ENCODE measurements at places on chromosomes 11 and 22.

DNA sequence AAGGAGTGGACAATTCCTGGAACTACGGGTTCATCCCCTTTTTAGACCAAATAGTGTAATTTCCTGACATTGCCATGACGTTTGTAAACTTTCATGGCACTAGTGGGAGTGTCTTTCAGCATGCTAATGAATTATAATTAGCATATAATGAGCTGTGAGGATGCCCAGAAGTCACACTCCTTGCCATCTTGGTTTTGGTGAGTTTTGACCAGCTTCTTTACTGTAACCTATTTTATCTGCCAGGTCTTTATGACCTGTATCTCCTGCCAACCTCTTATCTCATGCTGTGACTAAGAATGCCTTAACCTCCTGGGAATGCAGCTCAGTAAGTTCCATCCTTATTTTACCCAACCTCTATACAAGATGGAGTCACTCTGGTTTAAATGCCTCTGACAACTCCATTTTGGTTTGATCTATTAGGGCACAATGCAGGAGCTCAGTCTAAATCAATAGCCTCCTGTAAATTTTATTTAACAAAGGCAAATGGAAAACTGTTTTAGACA is 20.7 kb downstream of the OR10A6 start:
- no peak for DNase-seq

DNA sequence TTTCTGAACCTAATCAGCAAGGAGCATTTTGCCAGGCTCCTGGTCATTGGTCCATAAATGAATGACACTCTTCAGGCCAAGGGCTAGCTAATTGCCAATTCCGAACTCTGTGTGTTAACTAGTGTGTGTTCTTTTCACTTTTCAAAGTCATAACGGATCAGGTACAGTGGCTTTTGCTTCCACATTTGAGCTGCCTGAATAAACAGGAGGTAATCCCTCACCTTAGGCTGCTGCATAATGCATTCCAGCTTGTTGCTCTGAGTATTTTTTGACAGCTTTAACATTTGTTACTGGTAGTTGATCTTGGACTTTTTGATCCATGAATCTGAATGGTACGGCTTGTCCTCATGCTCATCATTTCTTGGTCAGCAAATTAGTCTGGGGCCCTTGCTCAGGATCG is 485.1 kb downstream of the CNTN5 start:
- DNase-seq: no peak

DNA sequence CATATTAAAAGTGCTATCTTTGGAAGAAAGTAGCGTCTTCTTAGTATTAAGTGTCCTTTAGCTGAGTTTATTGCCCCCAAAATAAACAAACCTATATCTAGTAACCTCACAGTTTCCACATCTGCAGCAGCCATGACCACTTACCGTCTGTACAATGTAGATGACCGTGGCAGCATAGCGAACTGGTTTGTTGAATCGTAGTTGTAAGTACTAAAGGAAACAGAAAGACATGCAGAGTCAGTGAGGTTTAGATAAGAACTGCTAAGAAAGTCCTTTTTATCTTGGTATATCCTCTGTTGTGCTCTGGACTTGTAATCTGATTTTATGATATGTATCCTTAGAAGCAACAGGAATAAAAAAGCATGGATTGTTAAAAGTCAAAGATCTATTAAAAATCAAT is 9.4 kb downstream of the SLC5A12 start:
- DNase-seq: no peak

GRCh38 chr11:78373689-78374088 is 43.9 kb downstream of the GAB2 start:
- DNase-seq: no peak

DNA sequence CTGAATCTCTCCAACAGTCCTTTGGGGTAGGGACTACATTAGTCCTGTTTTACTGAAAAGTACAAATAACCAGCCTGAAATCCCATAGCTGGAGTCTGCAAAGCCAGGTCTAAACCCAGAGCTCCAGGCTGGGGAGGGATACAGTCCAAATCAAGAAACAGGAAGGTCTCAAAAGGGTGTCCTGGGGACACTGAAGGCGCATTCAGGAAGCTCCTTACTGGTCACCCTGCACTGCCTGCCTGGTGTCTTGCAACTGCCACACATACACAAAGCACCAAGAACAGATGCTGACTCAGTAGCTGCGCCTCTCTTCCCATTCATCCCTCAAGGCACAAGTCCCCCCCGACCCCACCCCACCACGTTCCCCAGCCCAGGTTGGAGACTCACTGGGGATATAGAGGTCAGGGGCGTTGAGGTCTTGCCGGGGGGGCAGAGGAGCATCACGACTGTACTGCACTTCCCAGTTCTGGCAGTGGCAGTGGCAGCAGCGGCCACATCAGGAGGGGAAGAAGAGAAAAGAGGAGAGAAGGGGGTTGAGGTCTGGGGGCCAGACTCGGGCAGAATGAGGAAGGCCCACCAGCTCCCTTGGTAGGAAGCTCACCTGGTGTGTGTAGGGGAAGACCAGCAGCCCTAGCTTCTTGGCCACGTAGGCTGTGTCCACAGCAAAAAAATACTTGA is 1.6 kb downstream of the YIF1A start:
- DNase-seq: no peak

- DNase-seq: no peak
Observed at GRCh38 chr11:10307022-10307399, 2.1 kb downstream of the ADM start.

DNA sequence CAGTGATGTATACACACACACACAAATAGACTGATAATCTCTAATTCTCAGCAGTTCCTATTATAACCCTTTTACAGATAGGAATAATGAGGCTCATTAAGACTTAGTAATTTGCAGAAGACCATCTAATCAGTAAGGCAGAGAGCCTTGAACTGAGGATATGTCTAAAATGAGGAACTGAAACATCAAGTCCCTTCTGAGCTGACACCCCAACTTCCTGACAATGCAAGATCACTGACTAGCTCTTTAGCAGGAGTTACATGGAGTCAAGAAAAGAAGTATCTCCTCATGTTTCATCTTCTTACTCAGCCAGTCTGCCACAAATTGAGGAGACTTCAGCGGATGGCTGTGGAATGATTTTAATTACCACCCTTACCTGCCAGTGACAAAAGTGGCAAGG is 193.0 kb downstream of the MSANTD4 start:
- no peak for DNase-seq

DNA sequence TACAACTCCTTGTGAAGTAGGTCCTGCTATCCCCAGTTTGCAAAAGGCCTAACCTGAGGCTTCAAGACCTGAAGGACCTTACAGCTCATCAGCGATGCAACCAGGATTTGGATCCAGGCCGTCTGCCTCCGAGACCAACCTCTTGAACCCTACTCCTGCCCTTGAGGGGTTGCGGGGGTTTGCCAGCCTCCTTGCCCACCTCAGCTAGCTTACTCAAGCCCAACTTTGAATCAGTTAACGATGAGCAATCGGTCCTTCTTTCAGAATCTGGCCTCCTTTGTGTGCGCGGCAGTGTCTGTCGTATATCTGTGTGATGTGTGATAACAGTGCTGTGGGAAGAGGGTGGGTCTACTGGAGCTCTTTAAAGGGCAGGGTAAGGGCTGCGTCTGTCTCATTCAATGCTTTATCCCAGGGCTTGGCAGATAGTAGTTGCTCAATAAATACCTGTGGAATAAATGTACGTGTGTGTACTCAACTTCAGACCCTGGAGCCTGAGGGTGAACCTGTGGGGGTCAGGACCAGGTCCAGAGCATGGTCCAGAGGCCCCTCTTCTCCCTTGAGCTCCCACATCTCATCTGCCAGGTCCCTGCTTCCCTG is 3.2 kb downstream of the CHRM1 start:
- no peak for DNase-seq

GRCh38 chr11:121870206-121871045 is 245.6 kb downstream of the BLID start:
- DNase-seq: no peak

GRCh38 chr11:96388891-96389719 is 607 bp downstream of the CCDC82 start:
- DNase-seq: no peak

GRCh38 chr11:75792127-75792731 is 22.8 kb upstream of the UVRAG start:
- DNase-seq: no peak

DNA sequence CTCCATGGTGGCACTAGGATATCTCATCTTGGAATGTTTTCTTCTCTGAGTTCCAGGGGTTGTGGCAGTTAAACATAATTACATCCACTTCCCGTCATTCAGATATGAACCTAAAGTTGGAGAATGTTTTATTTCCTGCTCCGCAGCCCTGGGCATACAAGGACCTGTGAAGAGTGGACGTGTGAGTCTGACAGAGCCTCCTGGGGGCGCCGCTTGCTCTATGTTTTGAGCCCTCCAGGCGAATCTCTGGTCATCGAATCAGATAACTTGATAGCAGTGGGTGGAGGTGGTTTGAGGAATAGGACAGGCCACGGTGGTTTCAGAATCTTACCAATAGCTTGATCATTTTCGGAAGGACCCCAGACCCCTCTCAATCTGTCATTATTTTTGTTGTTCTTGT is 174.2 kb downstream of the NTM start:
- DNase-seq: no peak

DNA sequence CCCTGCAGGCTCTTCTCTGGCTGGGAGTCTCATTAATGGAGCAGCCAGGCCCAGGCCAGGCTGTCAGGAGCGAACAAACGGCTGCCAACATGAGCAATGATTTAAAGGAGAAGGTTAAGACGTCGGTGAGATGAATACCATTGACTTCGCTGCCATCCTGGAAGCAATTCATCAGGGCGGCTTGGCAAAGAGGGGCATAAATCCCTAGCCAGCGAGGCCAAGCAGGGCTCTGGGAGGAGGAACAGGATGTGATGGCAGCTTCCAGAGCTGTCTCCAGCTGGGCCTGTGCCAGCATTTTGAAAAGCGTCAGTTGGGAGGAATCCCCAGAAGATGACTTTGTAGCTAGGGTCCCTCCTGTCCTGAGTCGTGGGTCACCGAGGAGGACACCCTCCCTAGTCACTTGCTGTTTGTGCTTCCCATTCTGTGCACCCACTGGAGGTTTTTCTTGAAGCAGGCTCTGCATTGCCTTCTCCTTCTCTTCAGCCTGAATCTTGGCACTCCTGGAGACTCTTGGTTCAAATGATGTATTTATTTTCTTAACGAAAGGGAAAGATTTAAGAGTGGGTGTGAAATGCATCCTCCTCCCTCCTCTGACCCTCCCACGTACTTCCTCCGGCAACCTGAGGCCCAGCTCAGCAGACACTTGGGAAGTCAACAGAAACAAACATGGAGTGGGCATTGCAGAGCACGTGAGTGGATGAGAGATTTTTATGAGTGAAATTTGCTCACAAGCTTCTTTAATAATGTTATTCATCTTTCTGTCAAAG is 476.3 kb upstream of the CADM1 start:
- peak; percentile 67 for DNase-seq

- no peak for DNase-seq
Observed at GRCh38 chr11:109808569-109808968, 284.6 kb upstream of the ZC3H12C start.

GRCh38 chr11:128725630-128726319 is 31.9 kb downstream of the FLI1 start:
- DNase-seq: no peak

GRCh38 chr11:84264066-84264465 is 977.9 kb upstream of the CCDC90B start:
- DNase-seq: no peak

- DNase-seq: no peak
Observed at GRCh38 chr22:24165673-24166072, 15.6 kb upstream of the SUSD2 start.

- DNase-seq: no peak
Observed at GRCh38 chr11:120248551-120249278, 8.8 kb downstream of the POU2F3 start.

DNA sequence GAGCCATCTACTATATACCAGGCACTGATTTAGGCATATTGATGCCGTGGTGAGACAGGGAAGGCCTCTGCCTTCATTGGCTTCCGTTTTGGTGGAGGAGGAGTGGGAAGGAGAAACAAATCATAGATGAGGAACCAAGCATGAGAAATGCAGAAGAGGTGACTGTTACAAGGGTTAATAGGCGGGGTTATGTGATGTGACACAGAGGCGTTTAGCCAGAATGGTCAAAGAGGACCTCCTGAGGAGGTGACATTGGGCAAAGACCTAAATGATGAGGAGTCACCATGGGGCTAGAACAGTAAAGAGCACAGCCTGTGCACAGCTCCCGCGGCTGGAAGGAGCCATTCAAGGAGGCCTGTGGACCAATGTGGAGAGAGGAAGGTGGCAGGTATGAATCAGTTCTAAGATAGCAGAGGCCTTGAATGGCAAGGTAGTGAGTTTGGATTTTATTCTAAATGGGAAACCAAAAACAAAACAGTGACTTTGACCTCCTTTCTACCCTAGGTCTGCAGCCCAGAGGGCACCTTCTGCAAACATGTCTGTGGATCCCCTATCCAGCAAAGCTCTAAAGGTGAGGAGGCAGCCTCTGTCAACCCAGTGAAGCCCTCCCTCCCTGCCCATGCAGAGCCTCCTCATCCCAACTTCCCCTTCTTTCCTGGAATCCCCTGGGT is 11.7 kb downstream of the MAFF start:
- no peak for DNase-seq

DNA sequence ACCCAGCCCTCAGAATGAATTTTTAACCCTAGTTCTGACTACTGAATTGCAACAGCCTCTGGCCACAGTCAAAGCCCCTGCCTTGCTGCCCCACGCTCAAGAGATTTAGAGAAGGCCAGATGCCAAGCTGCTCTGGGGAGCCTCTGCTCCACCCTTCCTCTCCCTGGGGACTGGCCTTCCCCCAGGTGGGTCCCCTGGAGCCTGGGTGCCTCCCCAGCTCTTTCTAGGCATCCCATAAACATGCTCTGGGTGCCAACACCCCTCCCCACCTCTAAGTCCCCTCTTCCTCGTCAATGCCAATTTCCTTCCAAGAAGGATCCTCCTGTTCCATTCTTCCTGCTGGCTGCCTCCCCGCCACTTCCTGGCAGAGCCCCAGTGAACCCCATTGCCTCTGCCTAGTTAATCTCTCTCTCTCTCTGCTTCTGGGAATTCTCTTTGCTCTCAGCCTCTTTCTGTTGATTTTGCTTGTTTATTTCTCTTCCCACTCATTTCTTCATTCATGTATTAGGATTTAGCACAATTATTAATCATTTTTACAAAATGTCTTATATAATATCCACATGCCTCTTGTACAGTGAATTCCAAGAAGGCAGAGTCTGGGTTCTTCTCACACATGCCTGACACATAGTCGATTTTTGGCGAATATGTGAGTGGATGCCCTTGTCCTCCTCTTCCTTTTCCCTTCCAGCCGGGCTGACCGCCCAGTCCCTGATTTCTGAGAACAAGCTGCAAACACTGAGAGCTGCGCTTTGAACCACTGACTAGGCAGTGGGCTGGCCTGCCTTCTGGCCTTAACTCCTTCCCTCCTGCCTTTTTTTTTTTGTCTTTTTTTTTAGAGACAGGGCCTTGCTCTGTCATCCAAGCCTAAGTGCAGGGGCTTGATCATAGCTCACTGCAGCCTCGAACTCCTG is 17.5 kb downstream of the UQCR10 start:
- DNase-seq: peak; percentile 35

- DNase-seq: peak; percentile 15
Observed at GRCh38 chr11:113806406-113806805, 26.8 kb downstream of the CLDN25 start.

- no peak for DNase-seq
Observed at GRCh38 chr11:115678942-115679341, 174.7 kb upstream of the CADM1 start.

Measured in MG63 (cell line).